ENCODE measurements at places on chromosomes 3 and 15.

DNA sequence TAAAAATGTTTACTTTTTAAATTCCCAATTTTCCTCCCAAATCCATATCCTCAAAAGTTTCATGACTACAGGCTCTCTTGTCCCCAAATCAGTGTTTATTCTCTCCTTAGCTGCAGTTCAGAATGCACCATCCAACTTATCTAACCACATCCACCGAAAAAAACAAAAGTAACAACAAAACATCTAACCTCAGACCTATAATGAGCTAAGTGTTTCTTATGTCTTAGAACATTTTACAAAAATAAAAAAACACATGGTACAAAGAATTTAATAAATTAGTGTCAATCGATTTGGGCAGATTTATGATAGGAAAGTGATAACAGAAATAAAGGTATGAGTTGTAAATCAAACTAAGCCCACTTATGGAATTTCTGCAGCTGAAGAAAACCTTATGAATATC is 13.6 kb downstream of the SATB1 start:
- no peak for DNase-seq

DNA sequence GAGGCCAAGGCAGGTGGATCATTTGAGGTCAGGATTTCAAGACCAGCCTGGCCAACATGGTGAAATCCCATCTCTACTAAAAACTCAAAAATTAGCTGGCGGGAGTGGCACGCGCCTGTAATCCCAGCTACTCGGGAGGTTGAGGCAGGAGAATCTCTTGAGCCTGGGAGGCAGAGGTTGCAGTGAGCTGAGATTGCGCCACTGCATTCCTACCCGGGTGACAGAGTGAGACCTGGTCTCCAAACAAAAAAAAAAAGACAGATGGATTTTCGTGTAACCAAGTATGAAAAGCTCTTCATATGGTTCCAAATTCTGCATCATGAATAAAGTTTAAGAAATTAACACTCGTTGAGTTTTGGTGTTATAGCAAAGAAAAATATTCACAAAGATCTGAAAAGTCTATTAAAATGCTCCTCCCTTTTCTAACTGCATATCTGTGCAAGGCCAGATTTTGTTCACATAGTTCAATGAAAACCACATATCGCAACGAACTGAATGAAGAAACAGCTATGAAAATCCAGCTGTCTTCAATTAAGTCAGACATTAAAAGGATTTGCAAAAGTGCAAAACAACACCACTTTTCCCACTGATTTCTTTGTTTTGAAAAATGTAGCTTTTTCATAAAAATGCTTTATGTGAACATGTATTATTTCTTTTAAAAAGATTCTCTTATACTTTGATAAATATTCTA is 23.8 kb upstream of the FBLN2 start:
- no peak for DNase-seq

- DNase-seq = no peak
These were observed 151.5 kb downstream of the ALCAM start for GRCh38 chr3:105518203-105518602.

GRCh38 chr3:160365869-160366522 is 33.0 kb downstream of the IFT80 start:
- DNase-seq = no peak

- DNase-seq = no peak
These were observed 105.6 kb upstream of the SLC4A7 start for GRCh38 chr3:27589795-27590194.

GRCh38 chr3:81989274-81989673 is 227.8 kb upstream of the GBE1 start:
- DNase-seq = no peak

GRCh38 chr3:30078736-30079135 is 527.7 kb upstream of the TGFBR2 start:
- no peak for DNase-seq

GRCh38 chr3:99481561-99481960 is 156.8 kb upstream of the COL8A1 start:
- no peak for DNase-seq

DNA sequence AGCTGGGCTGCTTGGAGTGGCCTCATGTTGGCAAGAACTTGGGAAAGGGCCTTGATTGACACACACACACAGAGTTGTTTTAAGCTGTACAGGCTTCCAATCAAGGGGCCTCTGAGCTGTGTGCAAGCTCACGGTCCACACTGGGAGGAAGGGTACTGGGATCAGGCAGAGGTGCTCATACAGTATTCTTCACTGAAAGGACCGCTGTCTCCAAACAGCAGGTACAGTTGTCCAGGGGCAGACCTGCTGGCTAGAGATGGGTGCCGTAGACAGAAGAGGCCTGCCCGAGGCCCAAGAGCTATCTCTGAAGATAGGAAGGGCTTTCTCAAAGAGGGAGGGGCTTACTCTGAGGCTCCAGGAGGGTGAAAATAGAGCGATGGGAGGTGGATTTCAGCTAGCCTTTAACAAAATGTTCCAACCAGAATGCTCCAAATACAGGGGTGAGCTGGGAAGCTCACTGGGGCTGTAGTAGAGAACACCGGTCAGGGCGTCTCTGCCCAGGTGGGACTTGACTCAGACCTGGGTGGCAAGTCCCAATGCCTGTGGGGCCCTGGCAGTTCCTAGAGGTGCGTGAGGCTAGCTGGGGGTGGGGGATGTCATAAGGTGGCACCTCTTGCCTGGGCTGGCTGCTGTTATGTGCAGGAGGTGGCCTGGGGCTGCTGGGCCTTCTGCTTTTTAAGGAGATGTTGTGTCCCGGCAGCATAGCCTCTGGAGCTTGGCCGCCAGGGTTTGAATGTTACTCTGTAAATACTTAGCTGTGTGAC is 42.7 kb downstream of the RASGRF1 start:
- no peak for DNase-seq

- DNase-seq = peak; percentile 83
These were observed 24.3 kb downstream of the NXPE3 start for GRCh38 chr3:101803173-101803782.

- no peak for DNase-seq
These were observed 11.2 kb upstream of the ATP13A3 start for GRCh38 chr3:194497799-194498575.

DNA sequence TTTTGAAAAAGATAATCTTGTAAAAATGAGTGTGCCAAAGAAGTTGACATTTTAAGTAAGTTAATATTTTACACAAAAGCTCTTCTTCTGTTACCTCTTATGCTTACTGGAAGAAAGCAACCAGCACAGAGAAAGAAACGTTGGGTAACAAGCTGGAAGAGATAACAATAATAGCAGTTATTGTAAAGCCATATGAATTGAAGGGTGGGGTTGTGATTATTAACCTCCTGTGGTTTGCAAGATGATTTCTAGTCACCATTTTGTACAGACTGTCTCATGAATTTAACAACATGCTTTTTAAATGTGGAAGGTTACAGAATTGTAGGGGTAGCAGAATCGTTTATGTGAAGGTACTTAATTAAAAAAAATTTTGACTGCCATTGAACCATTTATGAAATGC is 9.2 kb downstream of the RAP2B start:
- DNase-seq = no peak

DNA sequence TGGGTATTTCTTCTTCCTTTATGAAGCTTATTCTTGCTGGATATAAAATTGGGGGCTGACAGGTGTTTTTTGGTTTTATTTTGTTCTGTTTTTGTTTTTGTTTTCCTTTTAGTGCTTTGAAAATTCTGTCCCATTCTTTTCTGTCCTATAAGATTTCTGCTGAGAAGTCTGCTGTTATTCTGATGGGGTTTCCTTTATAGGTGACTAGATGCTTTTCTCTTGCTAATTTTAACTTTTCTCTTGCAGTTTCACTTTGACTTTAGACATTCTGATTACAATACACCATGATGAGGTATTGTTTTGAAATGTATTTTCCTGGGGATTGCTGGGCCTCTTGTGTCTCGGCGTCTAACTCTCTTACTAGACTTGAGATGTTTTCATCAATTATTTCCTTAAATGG is 22.8 kb downstream of the TTC14 start:
- no peak for DNase-seq

GRCh38 chr3:152714507-152714906 is 120.4 kb upstream of the P2RY1 start:
- DNase-seq = no peak

DNA sequence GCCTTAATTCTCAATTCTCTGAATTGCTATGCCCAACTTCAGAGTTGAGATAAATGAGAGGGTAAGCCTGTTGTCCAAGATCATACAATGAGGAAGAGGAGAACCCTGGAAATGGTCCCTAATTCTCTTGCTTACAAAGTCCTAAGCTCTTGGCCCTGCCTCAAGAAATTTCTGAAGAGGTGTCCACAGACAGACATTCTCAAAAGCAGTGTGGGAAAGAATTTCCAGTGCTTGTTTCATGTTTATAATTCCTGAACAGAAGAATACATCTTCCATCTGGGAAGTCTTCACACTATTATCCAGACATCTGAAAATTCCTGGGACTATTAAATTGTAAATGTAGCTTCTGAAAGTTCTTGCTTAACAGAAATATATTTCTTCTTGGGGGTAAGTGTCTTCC is 166.8 kb upstream of the LRTM1 start:
- DNase-seq = no peak

DNA sequence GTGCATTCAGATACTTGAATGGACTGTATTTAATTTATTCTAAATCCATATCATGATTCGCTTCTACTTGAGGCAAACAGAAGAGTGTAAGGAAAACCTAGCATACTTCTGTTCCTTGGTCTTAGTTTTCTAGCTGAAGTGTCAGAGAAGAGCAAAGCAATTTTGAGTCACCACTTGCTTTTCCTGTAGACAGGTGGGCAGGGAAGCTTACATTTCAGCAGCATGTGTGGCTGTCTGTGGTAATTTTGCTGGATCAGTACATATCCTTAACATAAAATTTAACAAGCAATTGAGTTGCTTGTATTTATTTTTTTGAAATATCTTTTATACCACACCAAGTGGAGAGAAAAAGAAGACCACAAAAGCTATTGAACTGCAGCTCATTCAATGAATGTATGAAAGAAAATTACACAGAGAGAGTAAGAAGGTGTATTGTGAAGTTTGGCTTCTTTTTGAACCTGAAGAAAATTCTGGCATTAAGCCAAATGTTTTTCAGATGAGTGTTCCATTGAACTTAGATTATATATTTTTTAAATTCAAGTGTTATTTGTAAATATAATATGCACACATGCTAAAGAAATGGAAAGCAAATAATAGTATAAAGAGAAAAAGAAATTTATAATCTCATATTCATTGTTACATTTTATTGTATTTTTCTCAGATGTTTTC is 747.6 kb downstream of the NAALADL2 start:
- DNase-seq = no peak

- no peak for DNase-seq
These were observed 156.9 kb downstream of the ATP8B4 start for GRCh38 chr15:49962044-49962602.

DNA sequence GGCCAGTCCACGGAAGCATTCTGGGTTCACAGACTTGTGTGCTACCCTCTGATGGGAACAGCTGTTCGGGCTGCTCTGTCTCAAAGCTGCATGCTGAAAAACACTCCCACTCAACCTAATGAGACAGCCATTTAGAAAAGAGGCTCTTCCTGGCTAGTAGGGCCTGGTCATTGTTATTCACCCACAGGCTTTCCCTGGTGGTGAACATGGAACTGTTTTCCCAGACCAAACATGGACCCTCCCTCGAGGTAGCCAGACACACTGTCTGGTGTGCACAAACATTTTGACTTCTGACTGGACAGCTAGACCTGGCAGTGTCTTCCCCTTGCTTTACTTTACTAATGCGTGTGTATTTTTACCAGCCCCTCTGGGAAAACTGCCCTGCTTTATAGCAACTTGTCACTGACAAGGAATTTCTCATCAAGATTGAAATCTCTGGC is 39.0 kb downstream of the MECOM start:
- peak; percentile 38 for DNase-seq

DNA sequence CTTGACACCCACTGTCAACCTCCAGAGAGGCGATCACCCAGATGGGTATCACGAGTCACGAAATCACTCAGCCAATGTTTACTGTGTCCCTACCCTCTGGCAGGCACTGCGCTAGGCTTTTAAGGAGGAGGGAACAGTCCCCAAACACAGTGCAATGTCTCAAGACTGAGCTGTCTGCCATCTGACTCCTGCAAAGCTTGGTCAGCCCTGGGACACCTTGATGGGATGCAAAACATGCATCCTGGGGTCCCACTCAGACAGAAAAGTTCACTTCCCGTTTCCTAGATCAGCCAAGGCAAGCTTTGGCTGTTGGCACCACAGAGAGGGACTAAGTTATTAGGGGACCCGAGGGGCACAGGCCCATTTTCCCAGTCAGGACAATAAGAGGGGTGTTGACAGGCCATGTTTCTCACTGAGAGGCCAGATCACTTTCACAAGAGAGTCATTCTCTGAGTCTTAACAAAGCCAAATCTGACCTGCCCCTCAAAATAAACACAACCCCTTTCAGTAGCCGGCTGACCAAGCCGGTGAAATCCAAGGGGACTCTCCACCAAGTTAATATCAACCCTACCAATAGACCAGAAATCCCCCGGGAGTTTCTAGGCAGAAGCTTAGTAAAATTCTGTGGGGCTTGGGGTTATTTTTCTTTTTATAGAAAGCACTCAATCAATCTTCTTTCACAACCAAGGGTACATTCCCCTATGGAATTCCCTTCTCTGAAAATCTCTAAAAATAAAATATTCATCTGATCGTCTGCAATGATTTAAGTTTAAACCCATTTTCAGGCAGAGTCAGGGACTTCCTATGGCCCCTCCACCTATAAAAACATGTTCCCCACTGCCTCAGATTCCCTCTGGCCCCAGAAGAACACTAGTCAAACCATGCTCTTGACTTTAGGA is 3.5 kb downstream of the RFTN1 start:
- DNase-seq = no peak

DNA sequence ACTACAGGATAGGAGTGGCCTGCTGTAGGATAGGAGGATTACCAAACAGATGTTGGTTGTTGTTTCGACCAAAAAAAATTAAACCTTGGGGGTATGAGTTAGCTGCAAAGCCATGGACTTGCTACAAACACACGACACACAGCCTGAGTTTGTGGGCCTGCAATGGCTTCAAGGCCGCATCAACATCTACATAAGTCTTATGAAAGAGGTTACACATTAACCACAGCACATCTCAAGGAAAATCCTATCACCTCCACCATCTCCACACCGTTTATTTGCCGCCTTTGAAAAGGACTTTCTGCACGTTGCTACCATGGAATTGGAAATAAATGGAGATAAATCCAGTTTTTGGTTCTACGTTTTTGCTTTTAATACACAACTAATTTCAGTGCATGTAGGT is 23.0 kb downstream of the LRIG1 start:
- no peak for DNase-seq

GRCh38 chr3:138065949-138066348 is 49.5 kb downstream of the DZIP1L start:
- no peak for DNase-seq

DNA sequence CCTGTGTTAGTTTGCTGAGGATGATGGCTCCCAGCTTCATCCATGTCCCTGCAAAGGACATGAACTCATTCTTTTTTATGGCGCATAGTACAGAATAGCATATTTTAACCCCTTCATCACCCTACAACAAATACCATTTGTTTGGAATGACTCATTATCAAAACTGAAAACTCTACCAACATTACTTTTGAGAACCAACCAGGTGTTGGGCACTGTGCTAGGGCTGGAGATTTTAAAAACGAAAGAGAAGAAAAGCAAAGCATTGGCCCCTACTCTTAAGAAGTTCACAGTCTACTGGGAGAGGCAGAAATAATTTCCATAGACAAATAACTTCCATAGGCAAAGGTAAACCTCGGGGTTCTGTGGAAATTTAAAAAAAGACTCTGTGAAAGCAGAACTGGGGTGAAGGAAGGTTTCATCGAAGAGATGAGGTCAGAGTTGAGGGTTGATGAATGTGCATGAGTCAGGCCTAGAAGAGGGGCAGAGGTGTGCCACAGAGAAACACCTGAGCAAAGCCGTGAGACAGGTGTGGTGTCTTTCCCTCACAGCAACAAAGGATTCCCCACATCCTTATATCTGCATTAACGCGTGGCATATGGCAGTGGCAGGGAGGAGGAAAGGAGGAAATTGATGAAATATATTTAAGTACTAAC is 51.0 kb downstream of the MCF2L2 start:
- DNase-seq = peak; percentile 71
